ENCODE measurements at places on chromosomes 5 and 9.

GRCh38 chr9:134923466-134923865, 5.8 kb upstream of the FCN1 start:
- no peak for DNase-seq

DNA sequence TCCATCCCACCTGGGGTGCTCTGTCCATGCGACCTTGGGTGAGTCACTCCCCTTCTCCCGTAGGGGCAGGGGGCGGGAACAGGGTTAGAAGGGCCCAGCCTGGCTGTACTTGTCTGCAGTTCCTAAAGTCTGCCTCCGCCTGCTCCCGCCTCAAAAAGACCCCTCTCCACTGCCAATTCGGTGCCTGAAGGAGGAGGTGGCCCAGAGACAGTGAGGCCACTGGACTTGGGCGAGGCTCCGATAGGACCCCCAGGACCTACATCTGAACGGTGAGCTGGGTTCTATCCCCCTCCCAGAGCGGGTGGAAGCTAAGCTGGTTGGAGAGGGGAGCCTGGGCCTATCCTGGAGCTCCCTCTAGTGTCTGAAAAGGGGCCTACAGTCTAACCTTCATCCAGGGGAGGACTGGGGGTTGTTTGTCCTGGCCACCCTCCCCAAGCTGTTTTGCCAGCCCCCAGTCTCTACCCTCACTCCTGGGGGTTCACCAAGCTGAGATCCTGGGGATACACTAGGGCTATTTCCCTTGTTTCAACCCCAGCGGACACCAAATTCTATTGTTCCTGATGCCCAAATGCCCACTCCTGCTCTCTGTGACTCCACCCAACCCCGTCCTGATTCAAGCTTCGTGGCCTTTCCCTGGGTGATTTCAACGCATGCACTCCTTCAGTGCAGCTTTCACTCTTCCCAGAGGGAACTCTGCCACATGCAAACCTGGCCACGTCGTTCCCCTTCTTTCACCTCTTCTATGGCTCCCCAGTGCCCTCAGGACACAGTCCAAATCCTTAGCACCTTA, 6.1 kb upstream of the CRB2 start:
- peak; percentile 85 for DNase-seq

GRCh38 chr5:157148734-157149615, 6.3 kb upstream of the MED7 start:
- peak; percentile 41 for DNase-seq

GRCh38 chr9:29069376-29069775, 1496.1 kb upstream of the C9orf72 start:
- DNase-seq: no peak

DNA sequence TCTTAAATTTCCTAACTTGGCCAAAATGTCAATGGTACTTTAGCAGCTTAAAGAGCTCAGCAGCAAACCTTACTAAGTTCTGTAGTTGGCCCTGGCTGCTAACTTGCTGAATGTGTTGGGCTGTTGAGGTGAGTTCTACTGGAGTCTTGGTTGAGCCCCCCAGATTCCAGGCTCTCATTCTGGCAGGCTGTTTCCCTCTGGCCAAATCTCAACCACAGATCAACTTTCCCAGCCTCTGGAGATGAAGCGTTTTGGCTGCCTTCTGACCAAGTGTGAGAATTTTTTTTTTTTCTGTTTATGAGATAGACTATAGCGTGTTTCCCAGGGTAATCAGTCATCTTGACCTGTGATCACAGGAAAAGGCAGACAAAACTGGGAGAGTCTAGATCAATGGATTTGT, 343.7 kb downstream of the EBF1 start:
- DNase-seq: no peak

DNA sequence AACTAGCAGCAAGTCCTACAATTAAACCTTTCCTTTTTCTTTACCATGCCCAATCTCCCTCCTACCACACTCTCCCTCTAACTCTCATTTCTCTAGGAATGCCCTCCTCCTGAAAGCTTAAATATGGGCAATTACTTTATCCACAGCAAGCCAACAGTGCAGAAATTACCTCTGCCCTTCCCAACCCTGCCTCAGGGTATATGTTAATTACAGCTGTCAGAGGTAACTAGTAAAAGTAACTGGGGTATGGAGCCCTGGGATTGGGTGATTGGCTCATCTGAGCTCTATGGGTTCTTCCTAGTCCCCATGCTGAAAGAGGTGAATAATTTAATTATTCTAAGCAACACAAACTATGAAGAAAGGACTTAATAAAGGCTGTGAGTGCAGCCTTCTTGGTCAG, 478.9 kb upstream of the NMUR2 start:
- no peak for DNase-seq

GRCh38 chr9:125147401-125147951, 4.1 kb upstream of the SCAI start:
- no peak for DNase-seq

DNA sequence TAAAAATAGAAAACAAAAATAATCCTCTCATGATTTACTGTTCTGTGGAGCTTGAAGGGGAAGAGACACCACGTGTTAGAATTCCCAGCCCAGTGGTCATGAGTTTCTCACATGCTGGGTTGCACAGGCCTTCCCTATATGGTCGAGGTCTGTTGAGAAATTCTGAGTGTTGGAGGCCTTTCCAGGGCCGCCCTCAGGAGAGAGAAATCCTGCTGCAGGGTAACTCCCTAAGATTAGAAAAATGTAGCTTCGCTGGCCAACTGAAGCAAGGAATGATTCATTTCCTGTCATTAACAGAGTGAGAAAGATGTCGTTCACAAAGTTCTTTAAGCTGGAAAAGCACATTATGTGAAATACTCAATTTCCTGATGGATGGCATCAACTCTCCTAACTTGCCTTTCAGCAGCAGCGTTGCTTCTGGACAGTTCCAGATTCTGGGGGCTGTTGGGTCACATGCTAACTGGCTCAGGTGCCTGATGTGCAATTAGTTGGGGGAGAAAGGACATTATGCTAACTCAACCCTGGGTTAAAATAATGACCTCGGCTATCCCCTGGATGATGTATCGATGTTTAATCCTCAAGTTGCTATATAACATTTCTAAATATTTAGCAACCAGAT, 104.8 kb upstream of the CD180 start:
- no peak for DNase-seq

DNA sequence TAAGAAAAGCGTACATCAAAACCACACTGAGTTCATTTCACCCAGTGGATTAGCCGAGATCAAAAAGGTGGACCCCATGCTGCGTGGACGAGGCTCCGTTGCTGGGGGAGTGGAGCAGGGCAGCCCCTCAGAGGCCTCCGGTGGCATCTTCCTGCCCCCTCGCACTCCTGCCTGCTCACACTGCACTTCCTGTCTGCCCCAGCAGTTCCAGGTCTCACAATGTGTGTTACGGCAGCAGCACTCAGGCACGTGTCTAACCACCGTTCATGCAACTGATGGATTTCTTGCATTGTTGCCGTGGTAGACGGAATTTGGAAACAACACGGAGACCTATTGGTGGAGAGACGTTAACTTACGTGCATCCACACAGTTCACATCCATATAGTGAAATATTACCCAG, 196.6 kb upstream of the OTULINL start:
- DNase-seq: no peak
